ENCODE measurements at places on chromosomes 1 and 21.

GRCh38 chr1:154433161-154433764 is 28.1 kb downstream of the IL6R start:
- DNase-seq, result peak; percentile 98

DNA sequence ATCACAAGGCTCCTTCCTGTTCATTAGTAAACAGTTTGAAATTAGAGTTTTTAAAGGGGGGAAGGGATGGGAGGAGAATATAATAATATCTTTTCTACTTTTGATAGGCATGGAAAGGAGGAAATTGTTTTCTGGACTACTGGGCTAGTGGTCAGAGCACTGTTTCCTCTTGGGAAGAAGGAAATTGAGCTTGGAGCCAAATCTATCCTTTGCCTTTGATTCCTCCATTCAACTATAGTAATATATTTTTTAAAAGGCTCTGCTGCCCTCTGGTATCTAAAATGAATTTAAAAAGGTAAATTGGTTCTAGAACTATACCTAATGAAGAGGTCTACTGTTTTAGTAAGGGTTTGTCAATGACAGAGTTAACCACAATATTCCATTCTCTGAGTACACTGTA is 5.9 kb downstream of the IARS2 start:
- DNase-seq, result no peak

- no peak for DNase-seq
These were observed 2.0 kb downstream of the RCSD1 start for GRCh38 chr1:167631936-167632614.

GRCh38 chr1:22263359-22263758 is 120.5 kb upstream of the WNT4 start:
- DNase-seq, result no peak

- DNase-seq, result no peak
These were observed 12.6 kb upstream of the IL12RB2 start for GRCh38 chr1:67294836-67295617.

DNA sequence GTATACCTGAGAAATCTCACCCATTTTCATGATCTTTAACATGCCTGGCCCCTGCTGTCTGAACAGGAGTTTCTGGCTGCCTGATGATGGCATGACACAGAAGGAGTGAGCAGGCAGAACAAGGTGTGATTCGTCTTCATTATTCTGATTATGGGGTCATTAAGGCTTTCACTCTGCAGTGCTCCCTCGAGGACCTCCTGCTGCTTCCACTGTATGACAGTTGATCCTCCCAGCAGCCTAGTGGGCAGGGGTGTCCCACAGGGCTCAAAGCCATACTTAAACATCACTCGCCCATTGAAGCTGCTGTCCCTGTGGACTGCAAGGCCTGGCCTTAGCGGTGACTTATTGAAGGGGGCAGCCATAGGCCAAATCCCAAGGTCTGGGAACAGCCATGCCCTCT is 12.7 kb upstream of the PARS2 start:
- DNase-seq, result no peak

DNA sequence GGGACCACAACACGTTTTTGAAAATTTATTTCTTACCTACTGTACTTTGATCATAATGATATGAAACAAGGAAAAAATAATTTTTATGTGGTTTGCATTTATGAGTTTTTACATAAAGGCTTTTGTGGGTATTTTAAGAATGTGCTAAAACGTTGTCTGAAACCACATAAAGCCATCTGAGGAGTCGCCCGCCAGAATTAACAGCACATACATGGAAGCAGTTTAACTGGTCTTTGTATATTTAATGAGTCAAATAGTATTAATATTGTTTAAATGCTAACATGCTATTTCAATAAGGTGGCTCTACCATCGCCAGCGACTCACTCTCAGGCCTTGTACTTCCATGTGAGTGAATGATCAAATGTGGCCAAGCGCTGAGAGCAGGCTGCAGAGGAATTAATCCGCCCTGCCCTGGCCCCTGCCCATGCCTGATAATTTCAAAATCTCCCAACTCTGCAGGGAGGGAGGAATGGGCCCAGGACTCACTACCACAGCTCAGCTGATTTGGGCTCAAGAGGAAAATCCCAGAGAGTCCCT is 49.6 kb downstream of the SLC66A1 start:
- DNase-seq, result peak; percentile 77

GRCh38 chr21:45192332-45192731 is 95.4 kb downstream of the POFUT2 start:
- DNase-seq, result no peak

GRCh38 chr21:33844104-33844889 is 71.3 kb downstream of the ATP5PO start:
- DNase-seq, result peak; percentile 21

DNA sequence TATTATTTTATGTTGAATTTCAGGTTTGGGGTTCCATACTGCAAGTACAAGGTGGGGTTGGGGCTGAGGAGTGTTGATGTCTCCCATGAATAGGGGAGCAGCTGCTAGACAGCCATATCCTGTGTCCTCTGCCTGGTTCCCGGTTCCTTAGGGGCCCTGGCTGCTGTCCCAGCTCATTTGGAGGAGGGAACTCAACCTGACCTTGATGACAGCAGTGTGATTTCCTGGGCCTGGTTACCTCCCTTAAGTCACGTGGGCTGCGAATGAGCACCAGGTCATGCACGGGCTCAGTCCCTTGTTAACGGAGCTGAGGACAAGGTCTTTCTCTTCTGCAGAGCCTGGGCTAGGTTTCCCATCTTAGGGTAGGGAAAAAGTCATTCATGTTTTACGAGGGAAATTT is 85.1 kb downstream of the MTR start:
- no peak for DNase-seq

- DNase-seq, result peak; percentile 36
These were observed 17.6 kb downstream of the MAPKAPK2 start for GRCh38 chr1:206702260-206702659.

- DNase-seq, result no peak
These were observed 30.1 kb downstream of the NTPCR start for GRCh38 chr1:232980355-232980978.

DNA sequence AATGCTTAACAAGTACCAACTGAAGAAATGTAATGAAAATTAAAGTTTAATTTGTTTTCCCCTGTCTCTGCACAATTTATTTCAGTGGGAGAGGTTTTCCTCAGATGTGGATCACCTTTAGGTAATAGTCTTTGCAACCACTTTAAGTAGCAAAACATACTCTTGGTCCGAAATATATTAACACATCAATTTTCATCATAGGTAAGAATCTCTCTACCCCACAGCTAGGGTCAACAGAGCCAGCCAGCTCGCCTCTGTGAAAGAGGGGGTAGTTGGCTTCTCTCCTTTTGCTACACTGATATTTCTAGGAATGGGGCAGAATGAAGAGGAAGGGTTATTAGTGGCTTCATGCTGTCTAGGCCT is 24.8 kb upstream of the MCL1 start:
- DNase-seq, result no peak

DNA sequence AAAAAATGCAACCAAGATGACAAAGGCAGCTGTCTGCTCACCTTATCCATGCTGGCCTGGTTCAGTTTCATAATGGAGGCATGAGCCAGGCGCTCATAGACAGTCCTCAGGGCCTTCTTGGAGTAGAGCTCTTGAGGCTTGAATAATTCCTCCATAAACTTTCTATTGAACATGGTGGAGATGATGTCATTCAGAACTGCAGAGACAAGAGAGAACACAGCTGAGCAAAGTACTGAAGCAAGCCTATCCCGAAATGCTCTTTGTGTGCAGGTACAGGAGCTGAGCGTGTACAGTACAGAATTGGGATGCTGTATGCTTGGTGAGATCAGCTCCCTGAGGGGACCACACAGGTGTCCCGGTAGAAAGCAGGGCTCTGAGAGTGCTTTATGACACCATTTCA is 11.5 kb downstream of the OSCP1 start:
- peak; percentile 9 for DNase-seq

DNA sequence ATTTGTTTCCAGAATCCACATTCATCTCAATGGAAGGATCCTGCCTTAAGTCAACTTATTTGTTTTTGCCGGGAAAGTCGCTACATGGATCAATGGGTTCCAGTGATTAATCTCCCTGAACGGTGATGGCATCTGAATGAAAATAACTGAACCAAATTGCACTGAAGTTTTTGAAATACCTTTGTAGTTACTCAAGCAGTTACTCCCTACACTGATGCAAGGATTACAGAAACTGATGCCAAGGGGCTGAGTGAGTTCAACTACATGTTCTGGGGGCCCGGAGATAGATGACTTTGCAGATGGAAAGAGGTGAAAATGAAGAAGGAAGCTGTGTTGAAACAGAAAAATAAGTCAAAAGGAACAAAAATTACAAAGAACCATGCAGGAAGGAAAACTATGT is 2.6 kb downstream of the GADD45A start:
- peak; percentile 41 for DNase-seq

DNA sequence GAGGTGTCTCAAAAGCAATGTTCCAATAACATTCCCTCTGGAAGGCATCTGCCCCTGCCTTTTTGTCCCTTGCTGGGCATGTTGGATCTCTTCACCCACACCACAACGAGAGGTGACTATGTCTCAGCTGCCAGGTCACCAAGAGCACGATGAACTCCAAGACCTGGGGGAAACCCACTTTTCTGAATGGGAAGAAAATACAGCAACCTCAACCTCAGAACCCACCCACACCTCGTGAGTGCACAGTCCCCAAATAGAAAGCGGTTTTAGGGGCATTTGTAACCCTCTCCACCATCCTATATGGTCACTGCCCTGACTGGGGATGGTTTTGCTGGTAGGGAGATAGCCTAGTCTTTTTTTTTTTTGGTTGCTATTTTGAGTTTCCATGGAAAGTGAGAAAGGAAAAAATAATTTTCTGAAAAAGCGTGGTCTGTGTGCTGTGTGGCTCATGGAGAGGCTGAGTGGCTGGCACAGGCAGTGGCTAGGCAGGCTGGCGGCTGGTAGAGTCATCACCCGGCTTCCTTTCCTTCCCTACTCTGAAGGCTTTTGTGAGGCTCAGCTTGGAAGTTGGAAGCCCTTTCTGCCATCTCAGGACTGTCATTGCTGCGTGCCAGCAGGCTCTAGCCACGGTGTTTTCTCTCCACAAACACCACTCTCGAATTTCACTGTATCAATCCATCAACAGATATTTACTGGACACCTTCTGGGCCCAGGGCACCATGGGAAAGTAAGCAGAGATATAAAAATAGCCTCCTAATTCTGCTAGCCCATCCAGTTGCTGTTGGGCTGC is 15.8 kb downstream of the TSPAN2 start:
- no peak for DNase-seq

GRCh38 chr1:101073836-101074235 is 48.3 kb upstream of the DPH5 start:
- no peak for DNase-seq

GRCh38 chr1:12621346-12622335 is 3.6 kb upstream of the DHRS3 start:
- DNase-seq, result no peak

- DNase-seq, result peak; percentile 4
These were observed 152.9 kb upstream of the DAB1 start for GRCh38 chr1:57576756-57577155.

DNA sequence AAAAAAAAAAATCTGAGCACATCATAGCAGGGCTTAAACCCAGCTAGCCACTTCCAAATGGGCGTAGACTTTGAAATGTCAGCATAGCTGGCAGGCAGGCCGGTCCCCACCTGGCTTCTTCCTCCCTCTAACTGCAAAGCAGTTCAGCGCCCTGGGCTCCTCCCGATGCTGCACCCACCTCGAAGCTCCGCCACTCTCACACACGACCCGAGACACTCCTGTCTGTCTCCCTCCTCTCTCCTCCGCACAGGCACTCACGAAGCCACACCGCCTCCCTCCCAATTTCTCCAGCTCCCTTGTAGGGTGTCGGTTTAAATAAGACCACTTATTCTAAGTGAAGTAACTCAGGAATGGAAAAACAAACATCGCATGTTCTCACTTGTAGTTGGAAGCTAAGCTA is 301.3 kb downstream of the NPHP4 start:
- DNase-seq, result no peak

DNA sequence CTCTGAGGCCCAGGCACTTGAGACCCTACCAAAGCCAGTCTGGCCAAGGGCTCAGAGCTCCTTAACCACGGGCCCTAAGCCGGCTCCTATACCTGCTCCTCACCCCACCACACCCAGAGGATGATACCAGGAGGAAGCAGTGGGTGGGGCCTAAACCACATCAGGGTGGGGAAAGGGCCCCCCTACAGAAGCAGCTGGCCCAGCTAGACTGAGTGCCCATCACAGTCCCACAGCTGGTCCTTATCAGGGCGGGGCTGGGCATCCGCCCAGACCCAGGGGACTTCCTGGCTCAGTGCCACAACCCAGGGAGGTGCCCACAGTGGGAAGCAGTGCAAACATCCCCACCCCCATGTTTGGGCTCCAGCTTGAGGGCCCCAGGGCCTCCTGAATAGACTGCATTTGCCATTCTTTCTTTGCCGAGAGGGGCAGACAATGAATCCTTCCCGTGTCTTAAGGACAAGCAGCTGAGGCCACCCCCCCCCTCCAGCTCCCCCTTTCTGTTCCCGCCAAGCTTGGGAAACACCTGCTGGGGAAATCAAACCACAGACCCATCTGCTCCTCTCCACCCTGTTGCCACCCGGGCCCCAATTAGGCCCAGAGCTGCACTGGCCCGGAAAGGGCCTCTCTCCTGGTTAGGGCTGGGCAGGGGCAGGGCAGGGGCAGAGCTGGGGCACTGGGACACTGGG is 6.2 kb downstream of the E2F2 start:
- no peak for DNase-seq

All from epithelial cell of esophagus (primary cell).